Right cardiac atrium (tissue), 5 donors: ENCODE measurements at places on chromosomes 12 and 14.
A peak's percentile ranks its signal among the peaks of the same experiment; 100 is the strongest.

DNA sequence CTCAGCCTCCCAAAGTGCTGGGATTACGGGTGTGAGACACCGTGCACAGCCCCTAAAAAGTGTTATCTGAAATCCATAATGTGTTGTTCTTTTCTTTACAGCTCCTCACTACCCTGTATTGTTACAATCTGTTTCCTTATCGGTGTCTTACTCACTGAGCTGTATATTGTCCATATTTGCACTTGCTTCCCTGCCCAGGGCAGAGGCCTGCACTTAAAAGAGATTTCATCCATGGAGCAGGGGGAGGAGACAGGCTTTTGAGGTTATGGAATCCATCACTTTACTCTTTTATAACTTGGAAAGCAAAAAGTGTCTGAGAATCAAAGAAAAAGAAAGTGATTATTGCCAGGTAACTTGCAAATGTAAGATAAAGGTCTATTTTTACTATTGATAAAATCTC lies 251.0 kb downstream of the DIO2 start:
- DNase-seq, result no peak

- no peak for DNase-seq
Observed at GRCh38 chr12:118206107-118206412, 70.1 kb downstream of the PEBP1 start.

DNA sequence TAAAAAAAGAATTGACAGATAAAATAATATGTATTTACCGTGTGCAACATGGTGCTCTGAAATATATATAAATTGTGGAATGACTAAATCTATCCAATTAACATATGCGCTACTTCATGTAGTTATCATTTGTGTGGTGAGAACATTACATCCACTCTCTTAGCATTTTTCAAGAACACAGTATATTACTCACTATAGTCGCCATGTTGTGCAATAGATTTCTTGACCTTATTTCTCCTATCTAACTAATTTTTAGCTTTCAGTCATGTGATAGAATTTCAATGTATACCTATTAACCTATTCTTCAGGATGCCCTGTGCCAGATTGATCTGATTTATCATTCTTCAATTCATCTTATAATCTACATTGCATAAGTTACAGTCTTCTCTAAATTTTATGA lies 178.6 kb downstream of the BCAT1 start:
- no peak for DNase-seq

DNA sequence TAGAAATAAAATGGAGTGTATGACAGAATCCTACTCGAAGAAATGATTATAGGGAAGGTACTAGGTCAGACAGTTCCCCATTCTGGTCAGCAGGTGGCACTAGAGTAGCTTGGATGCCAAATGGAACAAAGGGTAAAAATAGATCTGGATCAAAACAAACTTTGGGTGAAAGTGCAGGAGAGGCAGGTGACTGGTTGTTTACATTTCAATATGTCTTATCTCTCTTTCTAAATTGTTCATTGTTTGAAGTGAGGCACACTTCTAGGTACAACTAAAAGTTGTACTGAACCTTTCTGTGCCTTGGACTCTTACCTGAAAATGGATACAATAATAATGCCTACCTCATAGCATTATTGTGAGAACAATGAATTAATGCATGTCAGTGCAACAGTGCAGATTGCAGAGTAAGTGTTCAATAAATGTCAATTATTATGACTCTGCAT lies 62.0 kb upstream of the OSBPL8 start:
- DNase-seq, result peak; percentile 77

DNA sequence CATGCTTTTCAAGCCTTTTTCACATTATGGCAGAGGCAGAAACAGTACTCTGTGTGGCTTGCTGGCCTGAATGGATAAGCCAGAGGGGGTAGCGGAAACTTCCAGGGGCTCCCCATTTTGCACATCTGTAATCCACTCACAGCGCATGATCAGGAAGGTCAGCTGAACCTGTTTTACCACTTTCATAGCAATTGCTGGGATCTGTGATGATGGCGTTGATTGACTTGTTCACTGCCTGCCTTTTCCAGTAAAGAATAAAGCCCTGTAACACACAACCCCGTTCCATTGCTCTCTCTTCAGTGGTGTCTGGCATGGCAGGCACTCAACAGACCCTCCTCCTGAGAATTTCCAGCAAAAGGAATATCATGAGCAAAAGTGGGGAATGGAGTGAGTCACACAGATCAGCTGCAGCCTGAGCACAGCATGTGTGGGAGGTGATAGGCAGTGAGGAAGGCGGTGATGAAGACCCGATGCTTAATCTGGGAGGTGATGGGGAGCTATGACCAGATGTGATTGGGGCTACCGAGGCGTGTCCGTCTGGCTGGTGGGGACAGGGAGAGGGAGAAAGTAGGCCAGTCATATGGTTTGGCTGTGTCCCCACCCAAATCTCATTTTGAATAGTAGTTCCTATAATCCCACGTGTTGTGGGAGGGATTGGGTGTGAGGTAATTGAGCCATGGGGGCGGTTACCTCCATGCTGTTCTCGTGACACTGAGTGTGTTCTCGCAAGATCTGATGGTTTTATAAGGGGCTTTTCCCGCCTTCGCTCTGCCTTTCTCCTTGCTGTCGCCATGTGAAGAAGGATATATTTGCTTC lies 44.7 kb upstream of the CHST11 start:
- DNase-seq, result no peak

GRCh38 chr14:64945431-64946178 lies 3.1 kb upstream of the GPX2 start:
- no peak for DNase-seq

- no peak for DNase-seq
Observed at GRCh38 chr12:4572680-4573079, 10.7 kb downstream of the DYRK4 start.
